ENCODE measurements at places on chromosomes 3 and 15.

DNA sequence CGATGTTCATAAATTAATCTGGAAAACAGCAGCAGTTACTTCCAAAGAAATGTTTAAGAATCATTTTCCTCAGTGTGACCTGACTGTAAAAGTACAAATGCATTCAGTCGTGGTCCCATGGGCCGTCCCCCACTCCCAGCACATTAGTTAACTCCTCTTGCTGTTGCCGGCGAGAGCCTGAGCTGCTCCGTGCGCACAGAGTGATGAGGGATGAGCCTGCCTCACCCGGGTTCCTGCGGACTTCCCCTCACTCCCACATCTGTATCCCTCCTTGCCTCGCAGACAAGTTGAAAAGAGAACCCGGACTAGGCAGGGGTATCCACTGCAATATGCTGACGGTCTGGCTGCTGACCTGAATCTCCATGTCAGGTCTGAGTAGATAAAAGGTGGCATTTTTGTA is 861.7 kb upstream of the NR2F2 start:
- no peak for DNase-seq

- no peak for DNase-seq
These were observed 71.7 kb downstream of the ABHD5 start for GRCh38 chr3:43762451-43762850.

DNA sequence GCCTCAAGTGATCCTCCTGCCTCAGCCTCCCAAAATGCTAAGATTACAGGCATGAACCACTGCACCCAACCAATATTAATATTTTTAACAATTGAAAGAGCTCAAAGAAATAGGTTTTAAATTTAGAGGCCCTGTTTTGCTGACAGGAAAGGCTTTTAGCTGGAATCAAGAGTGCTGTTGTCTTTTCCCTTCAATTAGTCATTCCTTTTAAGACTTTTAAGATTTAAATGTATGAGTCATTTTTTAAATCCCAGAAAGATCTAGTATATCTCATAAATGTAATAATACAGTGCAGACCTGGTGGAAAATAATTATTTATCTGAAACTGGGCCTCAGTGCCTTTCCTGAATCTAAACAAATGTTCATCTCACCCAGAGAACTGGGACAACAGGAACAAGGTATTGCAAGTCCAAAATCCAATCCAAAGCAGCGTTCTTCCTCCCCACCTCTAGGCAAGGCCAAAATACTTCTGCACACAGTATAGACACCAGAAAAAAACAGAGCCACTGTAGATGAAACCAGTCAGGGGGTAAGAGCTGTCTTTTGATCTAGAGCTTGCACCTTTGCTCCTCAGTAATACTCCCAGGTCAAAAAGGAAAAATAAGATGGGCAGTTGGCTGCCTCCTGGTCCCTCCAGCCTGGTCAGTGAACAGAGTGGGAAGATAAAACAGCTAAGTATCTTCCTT is 14.4 kb downstream of the AGTR1 start:
- DNase-seq, result no peak

- no peak for DNase-seq
These were observed 997.2 kb downstream of the DIPK2A start for GRCh38 chr3:144968750-144969350.

GRCh38 chr15:56831467-56832005 is 86.9 kb upstream of the TCF12 start:
- DNase-seq, result peak; percentile 57

DNA sequence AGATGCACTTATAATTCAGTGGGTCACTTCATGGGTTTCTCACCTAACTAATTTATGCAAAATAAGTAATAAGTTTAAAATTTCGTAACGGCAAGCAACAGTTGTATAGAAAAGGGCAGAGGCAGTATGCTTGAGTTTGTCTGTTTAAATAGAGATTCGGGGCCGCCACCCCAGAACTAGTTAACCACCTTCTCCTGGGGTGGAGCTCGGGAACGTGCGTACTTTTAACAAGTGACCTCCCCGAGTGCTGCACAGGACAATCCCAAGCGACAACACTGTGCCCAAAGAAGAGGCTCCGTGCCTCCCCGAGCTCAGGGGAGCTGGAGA is 439 bp downstream of the SSR3 start:
- DNase-seq, result no peak

- DNase-seq, result peak; percentile 57
These were observed 330.2 kb downstream of the EPHB1 start for GRCh38 chr3:135125171-135125801.

GRCh38 chr15:55372701-55373440 is 35.3 kb downstream of the CCPG1 start:
- DNase-seq, result no peak

DNA sequence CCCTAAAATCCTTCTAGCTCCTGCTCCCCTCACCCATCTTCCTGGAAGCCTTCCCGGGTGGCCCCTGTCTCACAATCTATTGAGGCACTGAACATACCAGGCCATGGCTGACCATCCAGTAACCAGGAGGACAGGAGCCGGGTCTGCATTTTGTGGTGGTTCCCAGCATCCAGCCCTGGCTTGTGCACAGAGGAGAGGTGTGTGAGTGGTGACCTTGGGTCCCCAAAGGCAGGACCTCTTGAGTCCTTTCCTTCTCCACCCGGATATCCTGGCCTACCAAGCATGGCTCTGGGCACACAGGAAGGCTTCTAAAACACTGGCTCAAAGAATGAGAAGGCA is 7.8 kb downstream of the CSK start:
- no peak for DNase-seq

DNA sequence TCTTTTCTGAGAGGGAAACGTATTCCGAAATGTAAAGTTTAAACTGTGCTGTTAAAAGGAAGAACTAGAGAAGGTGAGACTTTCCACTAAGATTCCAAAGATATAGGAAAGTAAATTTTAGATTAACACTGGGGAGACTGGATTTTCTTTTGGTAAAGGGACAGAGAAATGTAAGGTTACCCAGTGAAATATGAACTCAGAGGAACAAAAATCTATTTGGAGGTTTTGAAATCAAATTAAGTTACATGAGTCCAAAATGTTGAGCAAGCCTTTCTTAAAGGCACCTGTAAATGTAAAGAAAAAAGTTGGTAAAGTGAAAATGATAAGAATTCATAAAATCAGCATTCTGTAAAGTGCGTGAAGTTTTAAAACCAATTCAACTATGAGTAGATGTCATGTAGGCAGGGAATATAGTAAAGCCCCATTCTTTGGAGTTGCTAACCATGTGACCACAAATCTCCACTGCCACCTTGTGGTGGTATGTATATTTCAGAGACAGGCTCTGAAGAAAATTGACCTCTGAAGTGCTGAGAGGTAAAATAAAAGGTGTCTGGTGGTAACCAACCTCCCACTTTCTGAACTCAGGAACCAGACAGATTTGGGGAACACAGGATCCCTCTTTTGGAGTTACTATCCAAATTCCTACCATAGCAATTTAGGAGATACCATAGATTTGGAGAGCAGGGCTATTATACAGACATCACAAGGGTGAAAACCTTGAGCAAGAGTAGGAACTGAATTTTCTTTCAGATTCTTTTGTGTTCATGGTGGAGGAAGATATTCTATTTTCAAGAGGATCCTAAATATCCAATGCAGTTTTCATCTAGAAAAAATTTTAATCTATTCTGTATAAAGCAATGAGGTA is 215.3 kb downstream of the ROBO2 start:
- DNase-seq, result peak; percentile 57

DNA sequence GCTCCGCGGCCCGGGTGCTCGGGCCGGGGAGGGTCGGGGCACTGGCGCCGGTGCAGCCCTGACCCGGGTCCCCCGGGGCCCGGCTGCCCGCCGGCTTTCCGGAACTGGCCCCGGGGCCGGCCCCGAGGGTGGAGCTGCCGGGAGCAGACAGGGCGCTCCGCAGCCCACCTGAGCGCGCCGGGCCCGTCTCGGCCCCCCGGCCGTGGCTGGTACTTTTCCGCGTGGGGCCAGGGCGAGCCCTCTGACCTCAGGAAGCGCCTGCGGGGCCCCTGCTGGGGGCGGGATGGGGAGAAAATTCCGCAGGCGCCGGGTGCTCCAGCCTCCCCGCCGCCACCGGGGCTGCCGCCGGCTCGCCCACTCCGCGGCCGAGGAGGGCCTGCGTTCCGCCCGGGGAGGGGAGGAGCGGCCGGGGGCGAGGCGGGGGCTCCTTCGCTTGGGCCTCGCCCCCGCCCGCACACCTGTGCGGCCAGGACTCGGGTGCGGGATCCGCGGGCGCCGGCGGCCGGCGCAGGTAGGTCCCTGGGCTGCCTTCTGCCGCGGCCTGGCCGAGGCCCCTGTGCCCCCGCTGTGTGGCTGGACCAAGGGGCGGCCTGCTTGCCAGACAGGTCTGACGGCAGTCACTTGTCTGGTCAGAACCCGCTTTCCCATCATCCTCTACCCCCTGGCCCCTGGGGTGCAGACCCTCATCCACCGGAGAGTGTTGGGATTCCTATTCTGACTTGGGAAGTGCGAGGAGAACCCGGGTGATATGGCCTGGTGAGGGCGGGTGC is 3.5 kb downstream of the FURIN start:
- no peak for DNase-seq

GRCh38 chr3:116001151-116001621 is 377.9 kb downstream of the GAP43 start:
- peak; percentile 59 for DNase-seq

DNA sequence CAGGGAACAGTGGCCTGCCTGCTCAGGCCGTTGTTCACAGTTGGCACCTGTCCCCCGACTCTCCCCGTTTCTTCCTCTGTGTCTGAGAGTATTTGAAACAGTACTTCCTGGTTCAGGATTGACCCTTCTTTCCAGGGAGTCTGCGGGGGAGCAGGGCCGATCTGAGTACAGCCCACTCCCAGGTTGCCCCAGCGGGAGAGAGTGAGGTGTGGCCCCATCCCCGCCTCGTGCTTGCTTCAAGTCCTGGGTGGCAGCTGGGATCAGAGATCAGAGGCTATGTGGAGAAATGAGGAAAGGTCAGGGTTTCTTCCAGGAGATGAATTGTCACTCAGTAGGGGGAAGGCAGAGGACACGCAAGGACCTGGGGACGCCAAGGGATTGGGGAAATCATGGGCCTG is 6.5 kb upstream of the DLL4 start:
- DNase-seq, result no peak

- DNase-seq, result peak; percentile 98
These were observed 43.6 kb upstream of the CTSH start for GRCh38 chr15:78988361-78988911.

DNA sequence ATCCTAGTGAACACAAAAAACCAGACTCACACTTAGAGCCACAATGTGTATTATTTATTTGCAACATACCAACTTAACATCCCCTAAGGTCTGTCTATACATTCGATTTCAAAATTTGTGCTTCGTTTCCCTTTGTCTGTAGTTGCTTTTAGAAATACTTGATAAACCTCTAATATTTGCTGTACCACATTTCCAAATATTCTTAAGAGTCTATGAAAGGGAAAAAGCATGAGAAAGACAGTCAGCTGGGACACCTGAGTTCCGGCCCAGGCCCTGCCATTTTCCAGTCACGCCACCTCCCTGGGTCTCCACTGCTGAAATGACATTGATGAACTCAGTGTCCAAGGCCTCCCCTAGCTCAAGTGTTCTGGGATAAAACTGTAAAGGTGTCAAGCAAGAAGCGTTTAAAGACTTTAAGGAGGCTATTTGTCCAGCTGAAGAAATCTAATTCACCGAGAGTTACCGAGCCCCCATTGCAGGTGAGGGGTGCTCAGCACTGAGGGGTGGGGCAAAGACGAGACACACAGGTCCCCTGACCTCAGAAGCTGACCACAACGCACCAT is 26.6 kb downstream of the LRRC2 start:
- no peak for DNase-seq

- DNase-seq, result peak; percentile 29
These were observed 230.8 kb upstream of the MCTP2 start for GRCh38 chr15:94000606-94001005.

DNA sequence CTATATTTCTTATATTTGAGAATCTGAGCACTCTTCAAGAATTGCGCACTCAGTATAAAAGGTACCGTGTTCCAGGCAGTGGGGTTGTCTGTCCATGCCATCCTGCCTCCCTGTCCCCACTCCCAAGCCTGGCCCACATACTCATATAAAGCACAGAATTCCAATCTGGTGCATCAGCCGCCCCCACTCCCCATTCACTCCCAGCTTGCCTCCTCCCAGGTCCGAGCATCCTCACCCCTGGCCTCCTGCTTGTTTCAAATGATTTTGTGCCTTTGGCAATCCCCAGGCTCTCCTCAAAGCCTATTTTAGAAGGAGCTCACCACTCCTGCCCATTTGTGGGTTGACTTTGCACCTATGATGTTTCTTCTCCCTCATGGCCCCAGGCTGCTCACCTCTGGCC is 22.2 kb upstream of the IGF1R start:
- no peak for DNase-seq

DNA sequence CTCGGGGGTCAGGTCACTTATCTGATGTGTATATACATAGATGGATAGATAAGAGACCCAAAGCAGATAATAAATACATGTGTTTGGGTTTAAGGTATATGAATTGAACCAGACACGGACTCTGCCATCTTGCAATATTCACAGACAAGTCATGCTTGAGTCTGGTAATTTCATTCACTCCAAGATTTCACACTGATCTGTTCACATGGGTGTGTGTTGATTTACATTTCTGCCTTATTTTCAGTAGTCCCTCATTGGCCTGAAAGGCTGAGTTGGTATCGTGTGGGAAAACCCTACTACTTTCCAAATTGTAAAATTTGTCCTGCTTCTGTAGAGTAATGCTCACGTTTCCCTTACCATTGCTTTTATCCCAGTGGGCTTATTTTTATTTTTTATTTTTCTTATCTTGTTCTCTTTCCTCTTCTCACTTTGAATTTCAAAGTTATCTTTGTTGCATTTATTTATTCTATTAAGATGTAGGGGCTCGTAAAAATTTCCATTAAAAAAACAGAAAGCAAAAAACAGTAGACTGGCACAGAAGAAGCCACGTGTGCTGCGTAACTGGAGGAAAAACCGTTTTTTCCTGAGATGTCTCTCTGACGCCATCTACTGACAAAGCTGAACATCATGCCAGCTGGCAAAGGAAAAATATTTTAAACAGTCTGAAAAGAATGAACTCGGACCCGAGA is 10.8 kb upstream of the MFSD1 start:
- peak; percentile 81 for DNase-seq

- DNase-seq, result no peak
These were observed 29.9 kb downstream of the ACKR4 start for GRCh38 chr3:132626955-132627354.

- DNase-seq, result peak; percentile 57
These were observed 271.4 kb downstream of the CLSTN2 start for GRCh38 chr3:140206196-140207040.

DNA sequence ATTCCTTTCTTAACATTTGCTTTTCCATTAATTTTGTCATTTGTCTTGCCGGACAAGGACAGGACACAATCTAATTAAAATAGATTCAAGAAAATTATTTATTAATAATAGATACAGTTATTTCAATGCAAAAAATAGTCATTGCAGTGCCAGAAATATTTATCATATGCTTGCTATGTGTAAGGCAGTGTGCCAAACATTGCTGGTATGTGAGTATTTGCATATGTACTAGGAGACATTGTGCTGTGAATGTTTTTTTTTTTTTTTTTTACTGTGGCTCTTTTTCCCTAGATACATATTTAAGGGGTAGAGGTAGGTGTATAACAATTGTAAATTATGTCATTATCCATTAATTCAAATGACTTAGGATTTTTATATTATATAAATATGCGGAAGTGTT is 23.3 kb downstream of the SPRED1 start:
- peak; percentile 90 for DNase-seq

- DNase-seq, result no peak
These were observed 36.2 kb upstream of the ARID3B start for GRCh38 chr15:74504836-74505235.

- DNase-seq, result no peak
These were observed 27.1 kb downstream of the HDAC11 start for GRCh38 chr3:13507247-13507569.

- no peak for DNase-seq
These were observed 41.9 kb downstream of the SLC6A20 start for GRCh38 chr3:45754461-45754860.

Measured in fibroblast of upper back skin (primary cell).